ENCODE measurements at places on chromosomes 6 and 20.

DNA sequence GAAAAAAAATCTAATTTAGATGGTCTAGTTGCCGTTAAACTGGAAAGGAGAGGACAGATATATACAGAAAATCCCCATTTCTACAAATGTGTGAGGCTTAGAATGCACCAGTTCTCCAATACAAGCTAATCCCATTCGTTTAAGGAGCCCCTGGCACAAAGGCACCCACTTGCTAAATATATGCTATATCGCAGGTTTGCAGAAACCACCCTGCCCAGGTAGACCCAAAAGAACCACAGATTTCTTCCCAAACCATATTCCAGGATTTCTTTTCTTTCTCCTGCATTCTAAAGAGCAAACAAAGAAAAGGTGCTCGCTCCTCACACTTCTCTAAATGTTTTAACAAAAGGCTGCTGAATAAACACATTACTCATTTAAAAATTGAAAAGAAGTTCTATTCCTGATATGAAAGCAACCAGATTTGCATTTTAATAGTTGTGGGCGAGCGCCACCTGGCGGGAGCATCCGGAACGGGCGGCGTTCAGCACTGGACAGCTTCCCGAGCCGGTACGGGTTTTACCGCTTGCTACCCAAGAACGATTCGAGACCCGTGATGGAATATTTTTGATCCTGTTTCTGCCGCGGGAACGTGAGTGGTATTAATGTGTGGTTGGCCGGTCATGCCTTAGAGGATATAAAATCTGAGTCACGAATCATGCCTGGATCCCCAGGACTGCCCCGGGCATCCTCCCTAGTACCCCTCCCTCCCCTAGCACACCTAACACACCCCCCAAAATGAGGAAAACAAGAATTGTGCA, 2.1 kb downstream of the PTPRT start:
- DNase-seq = no peak

GRCh38 chr6:28758046-28758817, 165.6 kb downstream of the TRIM27 start:
- DNase-seq = peak; percentile 23

GRCh38 chr6:166006900-166007301, 160.8 kb downstream of the TBXT start:
- DNase-seq = no peak

GRCh38 chr6:3286641-3287171, 28.0 kb downstream of the PSMG4 start:
- no peak for DNase-seq

DNA sequence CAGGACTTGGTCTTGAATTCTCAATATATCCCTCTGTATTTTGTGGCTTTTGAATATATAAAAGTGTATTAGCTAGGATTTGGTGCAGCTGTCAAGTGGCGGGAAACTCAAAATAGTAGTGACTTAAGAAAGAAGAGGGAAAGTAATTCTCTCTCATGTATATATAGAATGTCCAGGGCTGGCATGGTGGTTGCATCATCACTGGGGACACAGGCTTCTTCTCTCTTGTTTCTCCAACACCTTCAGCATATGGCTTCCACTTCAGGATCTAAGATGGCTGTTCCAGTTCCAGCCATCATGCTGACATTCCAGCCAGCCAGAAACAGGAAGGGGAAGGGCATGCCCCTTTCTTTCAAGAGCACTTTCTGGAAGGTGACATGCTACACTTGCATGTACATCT, 11.8 kb upstream of the GPR6 start:
- no peak for DNase-seq

- DNase-seq = no peak
These were observed 7.8 kb downstream of the KCNG1 start for GRCh38 chr20:51014797-51015722.

- no peak for DNase-seq
These were observed 532.7 kb downstream of the BCKDHB start for GRCh38 chr6:80639181-80639629.

DNA sequence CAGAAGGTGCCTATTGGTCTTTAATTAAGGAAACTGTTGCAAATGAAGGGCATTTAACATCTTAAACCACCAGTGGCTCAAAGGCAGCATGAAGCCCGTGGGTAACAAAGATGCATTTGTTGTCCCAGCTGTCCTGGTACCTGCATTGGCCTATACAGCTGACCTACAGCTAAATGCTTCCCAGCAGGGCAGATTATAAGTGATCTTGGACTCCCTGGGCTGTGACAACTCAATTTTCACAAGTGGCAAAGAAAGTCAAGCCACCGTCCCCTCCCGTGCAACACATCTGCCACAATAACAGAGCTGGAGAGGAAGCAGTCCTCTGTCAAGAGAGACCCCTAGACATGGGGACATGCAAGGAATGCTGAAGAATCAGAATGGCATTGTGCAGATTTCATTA, 31.5 kb upstream of the EDN3 start:
- DNase-seq = no peak

DNA sequence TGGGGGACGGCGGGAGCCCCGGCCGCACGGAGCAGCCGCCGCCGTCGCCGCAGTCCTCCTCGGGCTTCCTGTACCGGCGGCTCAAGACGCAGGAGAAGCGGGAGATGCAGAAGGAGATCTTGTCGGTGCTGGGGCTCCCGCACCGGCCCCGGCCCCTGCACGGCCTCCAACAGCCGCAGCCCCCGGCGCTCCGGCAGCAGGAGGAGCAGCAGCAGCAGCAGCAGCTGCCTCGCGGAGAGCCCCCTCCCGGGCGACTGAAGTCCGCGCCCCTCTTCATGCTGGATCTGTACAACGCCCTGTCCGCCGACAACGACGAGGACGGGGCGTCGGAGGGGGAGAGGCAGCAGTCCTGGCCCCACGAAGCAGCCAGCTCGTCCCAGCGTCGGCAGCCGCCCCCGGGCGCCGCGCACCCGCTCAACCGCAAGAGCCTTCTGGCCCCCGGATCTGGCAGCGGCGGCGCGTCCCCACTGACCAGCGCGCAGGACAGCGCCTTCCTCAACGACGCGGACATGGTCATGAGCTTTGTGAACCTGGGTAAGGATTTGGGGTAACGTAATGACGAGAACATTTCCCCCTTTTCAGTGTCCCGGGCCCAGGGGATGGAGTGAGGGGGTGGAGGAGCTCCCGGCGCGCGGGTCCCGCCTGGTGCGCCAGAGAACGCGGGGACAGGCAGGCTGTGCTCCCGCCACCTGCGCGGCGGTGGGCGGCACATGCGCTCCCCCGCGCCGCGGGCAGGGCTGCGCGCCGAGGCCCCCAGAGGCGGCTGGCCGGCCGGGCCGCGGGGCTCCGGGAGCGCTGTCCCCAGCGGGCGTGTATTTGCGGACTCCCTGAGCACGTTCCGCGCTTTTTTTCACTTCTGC, 1.4 kb downstream of the BMP6 start:
- no peak for DNase-seq

GRCh38 chr6:156710479-156710878, 66.7 kb upstream of the ARID1B start:
- DNase-seq = no peak

- DNase-seq = peak; percentile 16
These were observed 16.5 kb upstream of the GPR6 start for GRCh38 chr6:109961611-109962041.

DNA sequence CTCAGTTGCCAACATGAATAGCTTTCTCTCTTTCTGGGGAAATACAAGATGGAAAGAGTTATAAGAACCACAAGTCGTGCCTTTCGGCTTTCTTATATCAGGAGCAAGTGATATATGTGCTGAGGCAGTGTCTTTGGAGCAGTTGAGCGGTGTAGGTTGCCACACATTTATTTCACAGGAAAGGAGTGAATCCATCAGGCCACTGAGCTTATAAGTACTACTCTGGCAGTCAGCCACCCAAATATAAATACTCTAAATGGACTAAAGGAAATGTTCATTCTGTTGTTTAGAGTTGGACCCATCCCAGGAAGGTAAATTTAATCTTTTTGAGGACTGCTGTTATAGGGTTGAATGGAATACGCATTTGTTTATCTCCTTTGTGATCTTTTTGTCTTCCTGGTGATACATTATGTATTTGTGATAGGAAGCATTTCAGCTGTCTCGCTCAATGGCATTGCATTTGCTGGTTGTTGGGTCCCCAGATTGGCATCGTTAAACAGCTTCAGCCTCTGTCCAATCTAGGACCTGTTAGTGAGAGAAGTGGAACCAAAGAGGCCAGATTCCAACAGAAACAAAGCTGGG, 139.7 kb downstream of the SOBP start:
- DNase-seq = no peak

GRCh38 chr20:24708411-24709295, 239.2 kb downstream of the SYNDIG1 start:
- DNase-seq = no peak

DNA sequence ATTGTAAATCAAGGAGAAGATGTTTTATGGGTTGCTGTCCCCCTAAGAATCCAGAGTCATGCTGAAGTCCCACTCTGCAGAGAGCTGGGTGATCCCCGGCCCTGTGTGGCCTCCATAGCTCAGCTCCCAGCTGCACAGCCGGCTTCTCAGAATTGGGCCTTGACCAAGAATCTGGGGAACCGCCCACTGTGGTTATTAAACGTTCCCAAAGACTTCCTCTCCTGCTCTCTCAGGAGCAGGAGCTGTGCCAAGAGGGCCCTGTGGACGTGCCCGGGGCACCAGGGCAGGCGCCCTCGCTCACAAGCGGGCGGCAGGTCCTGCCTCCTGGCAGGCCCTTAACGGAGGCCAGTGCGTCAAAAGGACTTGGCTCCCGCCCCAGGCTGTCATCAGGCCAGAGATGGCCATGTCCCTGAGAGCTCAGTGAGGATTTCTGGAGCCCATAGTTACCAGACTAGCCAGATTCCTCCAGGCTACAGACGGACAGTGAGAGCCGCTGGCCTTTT, 30.4 kb downstream of the ZC3H12D start:
- DNase-seq = no peak

DNA sequence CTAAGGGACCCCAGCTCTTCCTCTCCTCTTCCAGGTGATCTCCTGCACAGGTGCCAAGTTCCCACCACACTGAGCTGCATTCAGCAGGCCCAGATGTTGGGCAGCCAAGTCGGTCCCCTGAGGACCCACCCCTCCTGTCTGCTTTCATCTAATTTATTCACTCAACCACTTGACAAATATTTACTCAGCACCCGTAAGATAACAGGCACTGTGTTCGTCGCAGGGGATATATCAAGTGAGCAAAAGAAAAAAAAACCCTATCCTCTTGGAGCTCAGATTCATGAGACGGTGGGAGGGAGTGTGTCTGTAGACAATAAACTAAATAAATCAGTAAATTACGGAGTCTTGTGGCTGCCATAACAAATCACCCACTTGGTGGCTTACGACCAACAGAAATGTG, 143.6 kb downstream of the MRPL14 start:
- no peak for DNase-seq

GRCh38 chr6:30152910-30153610, 8.0 kb downstream of the TRIM10 start:
- no peak for DNase-seq

GRCh38 chr6:109791301-109791700, 100.2 kb downstream of the FIG4 start:
- DNase-seq = no peak

- no peak for DNase-seq
These were observed 94.8 kb downstream of the GRM1 start for GRCh38 chr6:146123616-146124015.

DNA sequence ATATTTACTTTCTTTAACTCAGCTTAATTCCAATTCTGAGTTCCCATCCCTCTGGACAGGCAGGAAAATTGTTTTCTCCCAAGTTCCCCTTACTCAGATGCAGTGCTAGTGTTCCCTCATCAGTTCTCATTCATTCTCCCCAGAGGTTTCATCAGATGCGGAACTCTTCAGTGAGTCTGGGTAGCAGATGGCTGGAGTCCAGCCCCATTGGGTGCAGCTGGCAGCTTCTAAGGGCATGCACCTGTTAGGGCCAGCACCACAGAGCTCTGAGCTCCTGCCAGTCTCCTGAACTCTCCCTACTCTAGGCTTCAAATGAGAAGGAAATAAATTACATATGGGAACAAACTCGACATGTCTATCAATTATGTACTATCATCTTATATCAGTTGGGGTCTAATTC, 76.6 kb downstream of the SOD2 start:
- DNase-seq = no peak

DNA sequence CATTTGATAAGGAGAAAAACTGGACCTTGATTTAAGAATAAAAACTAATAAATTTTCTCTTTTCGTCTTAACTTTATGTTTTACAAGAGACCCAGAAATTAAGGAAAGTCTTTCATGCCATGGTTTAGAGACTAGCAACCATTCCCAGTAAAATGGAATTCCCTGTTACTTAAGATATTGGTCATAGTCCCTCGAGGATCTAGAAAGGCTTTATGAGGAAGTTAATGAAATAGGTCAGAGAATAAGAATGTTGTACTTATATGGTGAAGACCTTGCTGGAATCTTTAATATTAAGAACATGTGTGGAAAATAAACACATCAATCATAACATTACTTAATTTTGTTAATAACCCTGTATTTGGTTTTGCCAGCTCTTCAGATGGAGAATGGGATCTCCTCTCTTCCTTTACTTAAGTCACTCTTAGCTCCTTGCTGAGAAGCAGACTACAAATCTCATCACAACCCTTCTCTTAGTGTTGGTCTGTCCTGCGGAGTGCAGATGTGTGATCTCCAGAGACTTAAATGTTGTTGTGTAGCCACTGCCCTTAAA, 382.9 kb downstream of the QKI start:
- DNase-seq = no peak

DNA sequence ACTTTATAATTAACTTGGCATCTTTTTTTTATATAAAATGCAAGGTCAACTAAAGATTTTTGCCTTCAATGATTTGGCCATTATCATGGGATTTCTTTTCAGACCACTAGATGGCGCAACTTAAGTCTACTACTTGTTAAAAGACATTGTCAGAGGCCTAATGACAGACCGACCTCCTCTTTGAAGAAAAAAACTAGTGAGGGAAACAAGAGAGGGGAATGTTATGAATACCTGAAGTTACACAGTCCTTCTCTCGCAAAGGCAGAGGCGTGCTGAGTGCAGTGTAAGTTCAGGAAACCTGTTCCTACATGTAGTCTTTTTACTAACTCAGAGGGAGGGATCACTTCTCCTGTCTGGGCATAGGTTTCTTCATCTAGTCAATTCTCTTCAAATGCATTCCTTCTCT, 9.3 kb downstream of the TRAPPC3L start:
- DNase-seq = no peak

- DNase-seq = no peak
These were observed 216.8 kb upstream of the DTNBP1 start for GRCh38 chr6:15879371-15880261.

- no peak for DNase-seq
These were observed 24.1 kb upstream of the MYLIP start for GRCh38 chr6:16104624-16105433.

DNA sequence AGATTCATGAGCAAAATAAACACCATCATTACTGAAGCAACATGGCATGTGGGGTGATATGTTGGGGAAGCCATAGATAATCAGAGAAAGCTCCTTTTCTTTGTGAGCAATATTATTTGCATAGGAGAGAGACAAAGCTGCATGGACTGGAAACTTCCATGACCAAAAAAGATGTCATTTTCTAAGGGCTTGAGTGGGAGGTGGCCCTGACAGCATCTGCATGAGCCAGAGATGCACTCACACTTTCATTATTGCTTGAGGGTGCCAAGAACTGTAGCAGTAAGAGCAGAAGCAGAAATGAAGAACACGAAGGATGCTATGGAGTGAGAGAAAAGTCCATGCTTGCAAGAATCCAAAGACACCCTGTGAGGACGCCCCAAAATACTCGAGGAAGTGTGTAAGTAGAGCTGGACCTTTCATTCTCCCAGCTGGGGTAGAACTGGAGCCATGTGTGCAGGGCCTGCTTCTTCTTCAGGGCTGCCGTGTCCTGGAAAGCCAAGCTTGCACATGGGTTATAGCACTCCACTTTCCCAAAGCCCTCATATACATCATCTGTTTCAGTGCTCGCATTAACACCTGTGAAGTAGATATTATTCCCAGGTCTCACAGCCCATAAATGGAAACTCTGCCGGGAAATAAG, 851.2 kb downstream of the DHX35 start:
- no peak for DNase-seq
